T-helper 22 cell (primary cell): ENCODE measurements at places on chromosomes 1 and 21.

DNA sequence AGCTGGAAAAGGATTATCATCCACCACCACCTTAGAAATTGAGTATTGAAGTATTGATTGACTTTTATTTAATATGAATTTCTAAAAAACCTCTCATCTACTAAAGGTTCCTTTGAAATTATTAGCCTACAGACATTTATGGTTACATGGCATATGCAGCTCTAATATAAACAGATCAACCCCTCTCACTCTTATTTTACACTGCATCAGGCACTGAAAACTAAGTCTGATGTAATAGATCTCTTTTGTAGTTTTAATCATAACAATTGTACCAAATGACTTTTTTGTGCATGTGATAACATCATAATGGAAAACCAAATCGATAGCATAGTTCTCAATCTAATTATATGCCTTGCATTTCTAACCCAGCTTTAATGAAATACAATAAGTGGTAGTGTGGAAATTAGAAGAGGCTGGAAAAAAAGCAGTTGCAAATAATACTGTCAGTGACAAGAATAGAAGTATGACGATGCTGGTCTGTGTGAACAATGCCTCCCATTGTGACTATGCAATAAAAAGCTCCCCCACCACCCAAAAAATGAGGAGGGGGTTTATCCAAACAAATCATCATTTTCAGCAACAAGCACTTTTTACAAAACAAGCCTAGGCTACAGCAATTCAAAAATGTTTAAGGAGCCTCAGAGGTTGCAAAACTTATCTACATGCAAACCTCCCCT is 426.5 kb upstream of the NFIA start:
- no peak for DNase-seq

DNA sequence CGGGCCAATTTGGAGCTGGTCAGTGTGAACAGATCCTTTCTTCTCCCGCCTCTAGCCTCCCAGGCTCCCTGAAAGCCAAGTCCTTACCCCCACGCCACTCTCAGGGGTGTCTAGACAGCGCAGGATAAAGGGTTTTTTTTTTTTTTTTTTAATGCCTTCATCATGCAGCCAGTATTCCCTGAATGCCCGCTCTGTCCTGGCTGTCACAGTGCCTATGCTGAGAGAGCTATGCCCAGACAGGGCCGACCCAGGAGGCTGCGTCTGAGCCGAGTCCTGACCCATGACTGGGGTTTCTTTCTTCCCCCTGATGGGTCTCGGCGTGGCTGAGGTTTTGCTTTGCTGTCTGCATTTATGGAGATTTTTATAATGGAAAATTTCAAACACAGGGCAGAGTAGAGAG is 18.3 kb downstream of the SPSB1 start:
- DNase-seq: no peak

DNA sequence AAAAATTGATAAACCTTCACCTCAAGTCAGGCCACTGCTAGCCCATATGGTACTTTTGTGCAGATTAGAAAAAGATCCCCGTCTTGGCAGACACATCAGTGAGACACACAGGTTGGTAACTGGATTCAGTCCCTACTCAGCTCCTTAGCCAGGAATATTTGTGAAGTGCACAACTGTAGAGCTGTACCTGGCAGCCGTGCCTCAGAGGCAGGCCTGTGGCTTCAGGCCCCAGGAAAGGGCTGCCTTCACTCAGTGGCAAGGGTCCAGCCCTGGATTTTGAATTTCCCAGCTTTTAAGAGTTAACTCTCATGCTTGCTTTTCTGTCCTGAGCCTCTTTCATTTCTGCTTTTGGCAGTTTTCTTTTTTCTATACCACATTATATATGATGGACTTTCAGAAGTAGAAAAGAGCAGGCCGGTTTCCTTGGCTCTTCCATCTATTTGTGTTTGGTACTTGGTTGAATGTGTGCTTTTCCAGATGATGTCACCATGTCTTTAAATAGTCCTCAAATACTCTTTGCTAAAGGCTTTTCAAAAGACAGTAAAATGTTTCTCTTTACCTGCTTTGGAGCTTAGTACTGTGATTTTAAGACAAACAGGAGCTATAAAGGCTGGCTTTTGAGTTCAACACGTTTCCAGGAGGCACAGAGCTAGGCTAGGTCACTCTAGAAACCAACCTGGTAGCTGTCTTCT is 186.6 kb downstream of the AK5 start:
- no peak for DNase-seq

DNA sequence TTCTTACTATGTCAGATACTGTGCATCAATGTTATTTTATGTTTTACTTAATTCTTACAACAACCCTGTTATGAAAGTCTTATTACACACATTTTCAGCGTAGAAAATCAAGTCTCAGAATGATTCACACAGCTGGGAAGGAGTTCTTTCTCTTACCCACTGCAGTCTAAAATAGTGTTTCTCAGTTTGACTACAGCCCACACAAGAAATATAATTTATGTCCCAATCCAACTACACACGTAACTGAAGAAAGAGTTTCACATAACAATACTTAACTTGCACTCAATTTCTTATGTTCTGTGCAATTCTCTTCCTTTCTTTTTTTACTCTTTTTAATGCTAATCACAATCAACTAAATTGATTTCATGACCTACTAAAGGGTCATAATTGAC is 252.8 kb upstream of the ADGRL2 start:
- no peak for DNase-seq

DNA sequence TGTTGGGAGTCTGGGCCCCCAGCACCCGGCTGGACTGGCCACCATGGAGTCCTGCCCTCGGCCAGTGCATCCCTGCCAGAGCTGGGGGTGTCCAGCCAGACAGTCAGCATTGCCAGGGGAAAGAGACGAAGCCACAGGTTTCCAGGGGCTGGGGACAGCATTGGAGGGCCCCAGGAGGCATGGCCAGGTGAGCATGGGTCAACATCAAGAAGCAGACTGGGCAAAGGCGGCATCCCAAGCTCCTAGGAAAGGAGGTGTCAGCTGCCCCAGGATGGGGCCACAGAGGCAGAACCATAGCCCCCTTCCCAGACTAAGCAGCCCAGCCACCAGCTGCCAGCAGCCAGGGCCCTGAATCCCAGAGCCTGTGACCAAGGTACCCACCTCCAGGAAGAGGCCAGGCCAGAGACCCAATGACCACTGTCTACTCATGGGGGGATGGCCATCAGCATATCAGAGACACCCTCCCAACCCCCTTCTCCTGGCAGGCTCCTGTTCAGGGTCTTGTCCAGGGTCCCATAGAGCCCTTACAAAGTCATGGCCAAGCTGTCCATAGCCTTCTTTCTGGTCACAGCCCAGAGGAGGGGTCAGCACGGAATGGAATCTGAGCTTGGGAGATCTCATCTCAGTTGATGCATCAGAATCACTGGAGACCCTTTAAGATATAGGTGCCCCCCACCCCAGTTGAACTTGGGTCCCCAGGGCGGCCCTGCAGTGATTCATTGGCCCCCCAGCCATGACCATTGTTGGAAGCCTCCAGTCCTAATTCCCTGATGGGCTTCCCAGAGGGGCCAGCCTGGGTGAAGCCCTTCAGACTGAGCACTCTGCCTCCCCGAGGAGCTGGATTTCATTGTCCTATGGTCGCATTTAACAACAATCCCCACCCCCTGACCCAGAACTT is 32.5 kb downstream of the WNT3A start:
- no peak for DNase-seq
